ENCODE measurements at places on chromosomes 5 and 9.

GRCh38 chr5:175658299-175659145 lies 651 bp downstream of the HRH2 start:
- peak; percentile 58 for DNase-seq

DNA sequence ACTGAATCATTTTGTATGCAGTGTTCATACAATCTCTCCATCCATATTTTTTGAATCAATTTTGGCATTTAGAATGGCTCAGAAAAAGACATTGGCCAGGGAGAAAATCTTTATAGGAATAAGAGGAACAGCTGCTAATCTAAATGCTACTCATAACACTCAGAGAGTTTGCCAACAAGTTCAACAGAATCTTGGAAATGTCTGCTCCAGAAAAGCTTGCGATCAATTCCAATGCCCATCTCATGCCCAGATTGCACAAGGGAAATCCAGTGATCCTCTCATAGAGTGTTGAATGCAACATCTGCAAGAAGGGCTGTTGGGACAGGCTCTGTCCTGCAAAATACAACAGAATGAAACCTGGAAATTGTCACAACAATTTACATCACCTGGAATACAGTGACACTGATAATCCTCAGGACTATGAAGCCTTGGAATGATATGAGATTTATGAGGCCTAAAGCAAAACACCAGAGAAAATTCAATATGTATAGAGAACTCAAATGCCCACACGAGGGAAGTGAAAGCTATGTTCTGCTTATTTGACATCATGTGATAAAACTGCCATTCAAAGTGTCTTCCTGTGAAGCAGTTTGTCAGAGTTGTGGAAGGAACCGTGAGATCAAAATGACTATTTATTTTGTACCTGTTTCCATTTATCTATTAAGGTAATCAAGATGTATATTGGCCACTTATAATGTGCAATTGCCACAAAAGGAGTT lies 190.1 kb downstream of the PARP8 start:
- no peak for DNase-seq

- no peak for DNase-seq
Measured at GRCh38 chr9:123998970-123999621, 12.5 kb upstream of the LHX2 start.

DNA sequence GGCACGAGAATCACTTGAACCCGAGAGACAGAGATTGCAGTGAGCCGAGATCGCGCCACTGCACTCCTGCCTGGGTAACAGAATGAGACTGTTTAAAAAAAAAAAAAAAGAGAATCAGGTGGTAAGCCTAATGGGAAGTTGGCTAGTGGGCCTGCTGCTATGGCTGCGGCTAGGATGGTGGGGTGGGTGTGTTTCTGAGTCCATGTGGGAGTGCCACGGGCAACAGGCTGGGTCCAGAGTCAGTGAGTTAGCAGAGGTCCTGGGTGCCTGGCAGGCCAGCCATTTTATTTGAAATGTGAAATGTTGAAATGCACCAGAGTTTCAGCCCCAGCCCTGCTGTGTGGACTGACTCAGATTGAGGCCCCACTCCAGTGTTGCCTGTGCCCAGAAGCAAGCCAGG lies 37.8 kb downstream of the JADE2 start:
- DNase-seq, result no peak

DNA sequence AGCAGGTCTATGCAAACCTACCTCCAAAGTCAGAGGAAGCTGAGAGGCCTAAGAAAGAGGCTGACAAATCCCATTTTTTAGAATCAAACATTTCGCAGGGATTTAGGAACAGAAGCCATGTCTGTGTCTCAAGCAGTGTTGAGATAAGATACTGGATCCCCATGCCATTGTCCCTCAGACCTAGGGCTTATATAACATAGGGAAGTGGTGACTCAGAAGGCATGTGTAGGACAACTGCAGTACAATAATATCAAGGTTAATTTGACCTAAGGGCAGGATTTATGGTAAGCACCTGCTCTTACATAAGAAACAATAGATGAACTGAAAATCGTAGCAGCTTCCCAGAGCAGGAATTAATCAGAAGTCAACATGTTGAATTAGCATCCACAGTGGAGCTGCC lies 459.4 kb downstream of the ANXA1 start:
- no peak for DNase-seq

- DNase-seq, result peak; percentile 61
Measured at GRCh38 chr5:123371575-123372179, 51.5 kb downstream of the CEP120 start.

- DNase-seq, result no peak
Measured at GRCh38 chr9:35801328-35802128, 10.1 kb downstream of the NPR2 start.

- DNase-seq, result peak; percentile 57
Measured at GRCh38 chr5:179146277-179146676, 86.1 kb downstream of the ZNF354C start.

- no peak for DNase-seq
Measured at GRCh38 chr5:178330791-178331404, 98.3 kb upstream of the PHYKPL start.

- no peak for DNase-seq
Measured at GRCh38 chr5:173796721-173797495, 91.2 kb upstream of the CPEB4 start.
